ENCODE measurements at places on chromosomes 3 and 15.

GRCh38 chr3:24062916-24063315, 117.8 kb downstream of the NR1D2 start:
- DNase-seq, result no peak

GRCh38 chr3:136690599-136690998, 61.6 kb downstream of the STAG1 start:
- DNase-seq, result no peak

- DNase-seq, result no peak
Measured at GRCh38 chr3:150371741-150372254, 36.3 kb upstream of the TSC22D2 start.

GRCh38 chr15:99603828-99604227, 38.0 kb downstream of the MEF2A start:
- DNase-seq, result no peak

DNA sequence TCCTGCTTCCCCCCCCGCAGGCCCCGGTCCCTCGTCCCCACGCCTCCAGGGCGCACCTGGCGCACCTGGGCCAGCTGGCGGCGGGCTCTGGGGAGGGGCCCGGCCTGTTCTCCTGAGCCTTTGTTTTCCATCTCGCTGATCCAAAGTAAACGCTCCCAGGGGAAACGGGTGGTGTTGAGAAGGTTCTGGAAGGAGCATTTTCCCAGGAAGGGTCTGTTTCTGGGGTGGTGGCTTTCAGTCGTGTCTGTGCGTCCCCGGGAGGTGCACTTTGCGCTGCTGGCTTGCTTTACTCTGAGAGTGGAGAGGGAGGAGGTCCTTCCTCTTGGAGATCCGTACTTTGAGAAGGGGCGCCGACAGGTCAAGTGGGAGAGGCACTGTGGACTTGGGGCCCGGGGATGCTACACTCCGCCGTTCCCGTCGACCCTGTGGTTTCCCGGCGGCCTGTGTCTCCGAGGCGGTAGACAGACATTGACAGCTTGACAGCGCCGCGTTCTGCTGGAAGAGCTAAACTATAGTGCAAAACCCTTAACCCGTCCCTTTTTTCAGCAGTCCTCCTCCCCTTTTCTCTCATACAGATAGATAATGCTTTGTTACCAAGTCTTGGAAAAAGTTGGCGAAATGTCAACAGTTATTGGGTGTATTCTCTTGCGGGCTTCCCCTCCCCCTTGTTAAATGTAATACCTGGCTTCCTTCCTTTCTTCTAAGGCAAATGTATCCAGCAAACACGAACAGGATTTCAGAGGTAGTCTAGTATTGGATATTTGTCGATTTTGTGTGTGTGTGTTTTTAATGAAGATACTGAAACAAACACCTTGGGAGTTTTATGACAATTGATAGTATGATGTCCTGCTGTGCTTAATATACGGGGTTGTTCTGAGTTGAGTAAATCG, 6.5 kb downstream of the TPM1 start:
- DNase-seq, result peak; percentile 72

- peak; percentile 22 for DNase-seq
Measured at GRCh38 chr15:27495963-27496459, 525.0 kb downstream of the GABRG3 start.

DNA sequence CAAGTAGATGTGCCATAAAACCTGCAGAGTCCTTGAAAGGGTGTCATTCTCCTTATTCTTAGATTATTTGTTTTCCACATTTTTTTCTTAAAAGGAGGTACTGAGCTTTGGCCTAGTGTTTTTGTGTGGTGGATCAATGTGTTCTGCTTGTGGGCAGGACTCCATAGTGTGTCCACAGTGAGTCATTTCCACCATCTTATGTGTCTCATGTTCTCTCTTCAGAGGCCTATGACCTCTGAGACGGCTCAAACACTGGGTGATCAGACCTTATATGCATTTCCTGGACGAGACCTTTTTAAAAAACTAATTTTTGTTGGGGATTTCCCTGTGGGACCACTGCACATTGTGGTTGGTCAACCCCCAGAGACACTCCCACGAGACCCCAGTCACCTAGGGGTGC, 93.4 kb downstream of the CHCHD4 start:
- no peak for DNase-seq

DNA sequence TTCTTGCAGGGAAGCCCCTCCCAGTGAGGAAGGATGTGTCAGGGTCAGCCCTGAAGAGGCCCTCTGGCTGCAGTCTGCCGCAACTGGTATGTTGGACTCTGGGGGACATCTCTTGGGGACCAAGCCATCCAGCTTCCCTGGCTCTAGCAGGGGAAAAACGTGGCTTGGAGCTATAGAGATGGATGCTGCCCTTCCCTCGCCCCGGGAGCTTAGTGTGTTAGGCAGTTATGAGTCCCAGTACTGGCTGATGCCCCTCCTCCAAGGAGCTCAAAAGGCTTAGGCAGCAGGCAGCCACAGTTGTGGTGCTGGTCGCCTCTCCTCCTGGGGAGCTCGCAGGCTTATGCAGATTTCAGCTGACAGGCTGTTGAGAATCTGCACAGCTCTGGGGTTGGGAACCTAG, 353.1 kb upstream of the GBE1 start:
- no peak for DNase-seq

GRCh38 chr15:74783072-74783807, 1.4 kb downstream of the CSK start:
- DNase-seq, result peak; percentile 12

- DNase-seq, result no peak
Measured at GRCh38 chr3:134214239-134214638, 36.4 kb downstream of the RYK start.

GRCh38 chr15:84099181-84099580, 136.4 kb upstream of the GOLGA6L4 start:
- no peak for DNase-seq

DNA sequence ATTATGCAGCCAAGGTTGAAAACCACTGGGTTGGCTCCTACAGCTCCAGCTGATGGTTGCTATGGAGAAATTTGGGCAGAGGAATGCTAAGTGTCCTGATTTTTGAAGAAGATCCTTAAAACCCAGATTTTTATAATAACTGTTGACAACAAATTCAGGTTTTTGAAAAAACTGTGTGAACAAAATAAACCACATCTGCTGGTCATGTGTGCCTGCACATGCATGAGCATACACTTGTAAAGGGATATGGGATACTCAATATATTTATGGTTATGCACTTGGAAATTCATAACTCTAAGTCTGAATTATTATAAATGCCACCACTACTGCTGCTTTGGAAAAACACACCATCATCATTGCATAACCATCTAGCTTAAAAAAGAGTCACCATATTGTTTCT, 133.7 kb downstream of the THRB start:
- no peak for DNase-seq

DNA sequence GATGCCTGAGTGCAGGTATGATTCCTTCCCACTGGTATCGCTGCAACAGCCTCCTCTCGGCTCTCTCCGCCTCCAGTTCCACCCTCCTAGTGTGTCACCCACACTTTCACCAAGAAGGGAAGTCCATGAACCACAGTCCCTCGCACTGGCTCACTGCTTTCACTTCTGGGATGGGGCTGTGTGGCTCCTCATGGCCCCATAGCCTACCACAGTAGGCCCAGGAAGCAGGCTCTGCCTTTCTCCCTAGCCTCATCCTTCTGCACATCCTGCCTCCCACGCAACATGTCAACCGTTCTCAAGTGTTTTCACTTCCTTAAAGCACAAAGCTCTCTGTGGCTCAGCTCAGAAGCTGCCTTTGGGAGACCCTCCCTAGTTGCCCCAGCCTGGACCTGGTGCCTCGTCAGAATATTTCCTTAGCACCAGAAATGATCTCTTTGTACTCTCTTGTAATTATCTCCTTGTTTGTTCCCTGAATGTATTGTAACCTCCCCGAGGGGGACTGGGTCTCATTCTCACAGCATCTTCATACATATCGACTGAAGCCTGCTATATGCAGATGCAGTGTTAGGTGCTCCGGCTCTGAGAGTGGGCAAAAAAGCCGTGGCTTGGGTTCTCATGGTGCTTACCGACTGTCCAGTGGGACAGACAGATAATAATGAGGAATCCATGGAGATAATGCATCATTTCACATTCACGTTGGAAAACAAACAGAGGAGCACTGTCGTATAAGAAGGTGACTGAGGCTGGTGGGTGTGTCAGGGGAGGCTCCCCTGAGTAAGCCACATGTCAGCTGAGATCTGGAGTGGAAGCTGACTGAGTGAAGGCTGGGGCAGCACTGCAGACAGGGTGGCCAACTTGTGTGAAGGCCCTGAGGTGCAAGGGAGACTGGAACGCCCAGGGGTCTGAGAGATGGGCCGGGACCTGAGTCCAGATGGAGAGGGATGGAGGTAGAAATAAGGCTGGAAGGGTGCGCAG, 107.1 kb downstream of the DGKG start:
- DNase-seq, result no peak

GRCh38 chr3:131033480-131034080, 6.9 kb downstream of the NEK11 start:
- peak; percentile 46 for DNase-seq

DNA sequence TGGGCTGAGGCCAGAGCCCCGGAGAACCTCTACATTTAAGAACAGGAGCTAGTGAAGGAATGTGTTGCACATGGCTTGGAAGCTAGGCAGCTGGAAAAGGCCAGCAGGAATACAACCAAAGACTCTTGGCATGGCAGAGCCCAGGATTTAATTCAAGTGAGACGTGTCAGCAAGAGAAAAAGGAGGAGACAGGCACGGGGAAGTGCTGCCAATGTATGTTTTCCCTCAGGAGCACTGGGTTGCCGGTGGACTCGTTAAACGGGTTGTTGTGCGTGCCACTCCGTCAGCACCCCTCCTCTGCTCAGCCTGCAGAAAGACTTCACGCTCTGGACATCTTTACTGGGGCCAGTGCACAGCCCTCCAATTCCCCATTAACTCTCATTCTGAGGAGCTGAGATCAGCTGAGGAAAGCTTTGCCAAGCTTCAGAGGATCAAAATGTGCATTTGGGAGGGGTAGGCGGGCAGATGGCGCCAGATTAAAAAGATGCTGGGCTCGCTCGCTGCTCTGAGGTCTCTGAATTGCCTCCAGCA, 103.7 kb downstream of the PDZRN3 start:
- DNase-seq, result no peak

DNA sequence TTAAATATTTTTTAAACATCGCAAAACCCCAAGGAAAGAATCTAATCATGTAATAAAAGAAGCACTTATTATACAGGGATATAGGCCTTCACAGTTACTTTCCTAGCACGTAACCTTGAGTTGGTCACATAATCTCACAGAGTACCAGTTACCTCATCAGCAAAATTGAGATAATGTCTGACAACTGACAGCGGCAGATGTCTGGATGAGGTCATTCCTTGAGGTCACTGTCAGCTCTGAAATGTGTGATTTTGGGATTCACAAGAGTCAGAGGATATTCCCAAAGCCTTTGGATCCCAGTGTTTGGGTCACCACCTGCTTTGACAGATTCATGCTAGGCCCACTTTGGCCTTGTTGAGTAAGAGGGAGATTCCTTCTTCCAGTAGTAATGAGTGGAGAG, 151.4 kb upstream of the SEMA6D start:
- no peak for DNase-seq

- DNase-seq, result no peak
Measured at GRCh38 chr15:85118581-85118980, 136.9 kb downstream of the PDE8A start.

GRCh38 chr15:31335989-31336592, 9.5 kb downstream of the KLF13 start:
- DNase-seq, result no peak

DNA sequence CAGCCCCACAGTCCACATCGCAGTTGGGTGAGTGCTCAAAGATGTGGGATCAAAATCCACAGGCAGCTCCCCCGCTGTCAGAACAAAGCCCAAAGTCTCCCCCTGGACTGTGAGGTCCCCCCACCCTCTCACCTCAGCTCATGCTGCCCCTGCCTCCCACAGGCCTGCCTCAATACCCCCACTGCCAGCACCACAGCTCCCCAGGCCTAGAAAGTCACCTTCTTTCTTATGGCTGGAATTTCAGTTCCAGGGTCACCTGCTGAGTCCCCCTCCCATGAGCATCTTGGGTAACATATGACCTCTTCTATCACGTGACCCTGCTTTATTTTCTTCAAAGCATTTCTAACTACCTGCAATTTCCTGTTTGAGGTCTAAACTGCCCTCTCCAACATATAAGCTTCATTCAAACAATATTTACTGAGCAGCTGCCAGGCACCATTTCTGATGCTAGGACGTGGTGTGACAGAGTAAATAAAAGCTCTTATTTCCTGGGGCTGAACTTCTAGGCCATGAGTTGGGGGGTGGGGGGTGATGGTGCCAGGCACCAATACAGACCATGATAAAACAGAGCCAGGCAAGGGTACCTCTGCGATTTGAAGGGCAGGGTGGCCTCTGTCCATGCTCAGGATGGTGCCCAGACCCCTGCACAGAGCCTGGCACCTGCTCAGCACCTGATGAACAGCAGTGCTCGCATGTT, 2.4 kb upstream of the TMEM89 start:
- DNase-seq, result peak; percentile 68

GRCh38 chr3:101072300-101072699, 79.1 kb upstream of the ABI3BP start:
- DNase-seq, result no peak

All from NCI-H345 (cell line).